Smooth muscle cell of the umbilical artery (primary cell): ENCODE measurements at places on chromosomes 6 and 20. TPM values are rescaled to one million over a fixed set of nuclear protein-coding genes. Genes with fewer than 3 reads are reported as not detected.

Gene HIVEP2
- total RNA-seq: 16.0 and 37.5 TPM in 2 replicates

Gene LINC00237
- not detected in 2 replicates for total RNA-seq

Gene TGM6
- total RNA-seq: not detected in 2 replicates

Gene AGER
- 0.23 TPM in 1 of 2 replicates, not detected in the other for total RNA-seq

Gene SRSF12
- total RNA-seq: under 0.01 and 0.14 TPM in 2 replicates

Gene MCHR2
- not detected in 2 replicates for total RNA-seq

Gene ARFRP1
- 35.3 and 43.2 TPM in 2 replicates for total RNA-seq

Gene CDH4
- total RNA-seq: 1.8 and 4.1 TPM in 2 replicates

Gene HRH3
- total RNA-seq: not detected in 2 replicates

Gene BTNL2
- total RNA-seq: not detected in 2 replicates

Gene NOX3
- total RNA-seq: not detected in 2 replicates

Gene LPA
- not detected in 2 replicates for total RNA-seq

Gene POPDC3
- total RNA-seq: 13.7 and 17.0 TPM in 2 replicates

Gene CPNE5
- total RNA-seq: 0.18 and 0.30 TPM in 2 replicates

Gene FNDC1
- 0.30 TPM in 1 of 2 replicates, not detected in the other for total RNA-seq

Gene TMEM74B
- total RNA-seq: 0.14 TPM in 1 of 2 replicates, not detected in the other

Gene GGTLC1
- total RNA-seq: not detected in 2 replicates

Gene TRERF1
- 1.8 and 4.2 TPM in 2 replicates for total RNA-seq

Gene TFAP2A
- total RNA-seq: not detected in 2 replicates
